ENCODE measurements at places on chromosomes 7 and 10. TPM values are rescaled to one million over a fixed set of nuclear protein-coding genes. Genes with fewer than 3 reads are reported as not detected.

- DNase-seq = no peak
Measured at GRCh38 chr10:22251751-22252223, 34.0 kb upstream of the EBLN1 start.

- no peak for DNase-seq
Measured at GRCh38 chr10:14118953-14119352, 211.8 kb downstream of the FRMD4A start.

- DNase-seq = no peak
Measured at GRCh38 chr7:36735172-36735571, 10.9 kb upstream of the AOAH start.

GRCh38 chr10:115657161-115657860 lies 564.1 kb downstream of the ATRNL1 start:
- DNase-seq = no peak

DNA sequence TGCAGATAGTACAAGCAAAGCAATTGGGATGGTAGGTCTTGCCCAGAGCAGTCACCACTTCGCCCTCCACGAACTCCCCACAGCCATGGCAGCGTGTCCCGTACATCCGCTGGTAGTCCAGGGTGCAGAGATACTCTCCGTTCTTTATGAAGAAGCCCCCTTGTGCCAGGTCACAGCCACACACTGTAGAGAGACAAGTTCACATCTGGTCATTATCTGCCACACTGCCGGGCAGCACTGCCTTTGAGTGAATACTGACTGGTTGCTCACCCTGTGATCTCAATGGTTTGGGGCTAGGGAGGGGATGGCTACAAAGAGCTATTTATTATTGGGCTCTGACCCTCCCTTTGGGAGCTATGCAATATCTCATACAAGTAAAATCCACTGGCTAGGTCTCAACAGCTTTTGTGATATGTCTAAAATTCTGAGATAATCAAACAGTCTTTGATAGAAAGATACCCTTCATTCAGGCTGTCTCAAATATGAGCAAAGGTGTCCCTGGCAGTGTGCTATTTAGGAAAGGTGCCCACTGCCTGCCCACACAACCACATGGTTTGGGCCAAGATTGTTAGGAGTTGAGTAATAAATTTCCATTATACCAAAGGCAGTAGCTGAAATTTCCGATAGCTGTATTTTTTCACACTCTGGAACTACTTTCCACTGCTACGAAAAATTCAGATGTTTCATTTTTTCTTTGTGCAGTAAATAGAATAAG lies 82.5 kb downstream of the ABLIM1 start:
- no peak for DNase-seq

DNA sequence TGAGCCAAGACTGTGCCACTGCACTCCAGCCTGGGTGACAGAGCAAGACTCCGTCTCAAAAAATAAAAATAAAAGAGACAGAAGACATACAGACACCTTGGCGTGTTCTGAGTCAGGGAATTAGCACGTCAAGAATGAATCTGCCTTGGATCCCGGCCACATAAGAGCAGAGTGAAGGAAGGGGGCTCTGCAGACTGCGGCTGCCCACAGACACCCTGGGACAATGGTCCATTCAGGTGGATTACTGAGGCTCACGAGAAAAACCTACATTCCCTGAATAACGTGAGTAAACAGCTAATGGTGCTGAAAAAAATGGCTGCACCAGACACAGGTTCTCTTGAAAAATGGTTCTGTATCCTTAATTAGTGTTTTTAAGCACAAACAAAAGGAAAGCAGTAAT lies 100.1 kb upstream of the FGFR2 start:
- DNase-seq = no peak

CRPPA gene
- total RNA-seq = not detected

Data from ascending aorta (tissue), 2 donors.